ENCODE measurements at places on chromosomes 7 and 10.
A peak's percentile ranks its signal among the peaks of the same experiment; 100 is the strongest.

- no peak for DNase-seq
Observed at GRCh38 chr10:52967806-52968795, 195.5 kb upstream of the MBL2 start.

GRCh38 chr10:133270773-133271297 is 5.8 kb downstream of the ADAM8 start:
- no peak for DNase-seq

- DNase-seq: no peak
Observed at GRCh38 chr10:121409466-121410104, 188.7 kb downstream of the FGFR2 start.

DNA sequence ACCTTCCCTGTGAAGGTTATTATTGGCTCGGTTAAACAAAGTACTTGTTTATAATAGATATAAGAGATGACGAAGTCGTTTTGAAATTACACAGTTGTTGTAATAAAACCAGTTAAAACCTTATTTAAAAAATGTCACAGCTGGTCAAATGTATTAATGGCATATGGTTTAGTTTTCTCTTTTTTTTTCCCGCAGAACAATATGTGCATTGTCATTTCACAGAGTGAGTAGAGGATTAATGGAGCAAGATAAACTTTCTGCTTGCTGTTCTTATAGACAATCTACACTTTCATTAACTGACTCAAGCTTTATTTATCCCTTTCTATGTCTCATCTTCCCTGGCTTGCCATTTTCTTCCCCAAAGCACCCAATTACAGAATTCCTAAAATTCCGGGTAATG is 404.3 kb upstream of the NPVF start:
- no peak for DNase-seq

GRCh38 chr7:158820656-158821055 is 8.7 kb downstream of the ESYT2 start:
- DNase-seq: no peak

- DNase-seq: no peak
Observed at GRCh38 chr7:127689194-127689772, 37.3 kb downstream of the SND1 start.

GRCh38 chr7:16914771-16915170 is 33.0 kb upstream of the AGR3 start:
- DNase-seq: no peak

- no peak for DNase-seq
Observed at GRCh38 chr10:12508165-12508564, 158.8 kb downstream of the CAMK1D start.

- no peak for DNase-seq
Observed at GRCh38 chr10:14092799-14093198, 237.9 kb downstream of the FRMD4A start.

GRCh38 chr7:96188591-96188991 is 133.3 kb downstream of the SLC25A13 start:
- DNase-seq: no peak

DNA sequence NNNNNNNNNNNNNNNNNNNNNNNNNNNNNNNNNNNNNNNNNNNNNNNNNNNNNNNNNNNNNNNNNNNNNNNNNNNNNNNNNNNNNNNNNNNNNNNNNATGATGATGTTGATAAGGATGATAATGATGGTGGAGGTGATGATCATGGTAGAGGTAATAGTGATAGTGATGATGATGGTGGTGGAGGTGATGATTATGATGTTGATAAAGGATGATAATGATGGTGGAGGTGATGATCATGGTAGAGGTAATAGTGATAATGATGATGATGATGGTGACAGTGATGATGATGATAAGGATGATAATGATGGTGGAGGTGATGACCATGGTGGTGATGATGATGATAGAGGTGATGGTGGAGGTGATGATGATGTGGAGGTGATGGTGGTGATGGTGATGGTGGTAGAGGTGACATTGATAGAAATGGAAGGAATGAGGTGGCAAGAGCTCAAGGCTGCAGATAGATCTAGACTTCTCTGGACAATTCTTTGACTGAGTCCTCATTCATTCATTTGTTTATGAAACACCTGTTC is 47.8 kb downstream of the FAM20C start:
- no peak for DNase-seq

DNA sequence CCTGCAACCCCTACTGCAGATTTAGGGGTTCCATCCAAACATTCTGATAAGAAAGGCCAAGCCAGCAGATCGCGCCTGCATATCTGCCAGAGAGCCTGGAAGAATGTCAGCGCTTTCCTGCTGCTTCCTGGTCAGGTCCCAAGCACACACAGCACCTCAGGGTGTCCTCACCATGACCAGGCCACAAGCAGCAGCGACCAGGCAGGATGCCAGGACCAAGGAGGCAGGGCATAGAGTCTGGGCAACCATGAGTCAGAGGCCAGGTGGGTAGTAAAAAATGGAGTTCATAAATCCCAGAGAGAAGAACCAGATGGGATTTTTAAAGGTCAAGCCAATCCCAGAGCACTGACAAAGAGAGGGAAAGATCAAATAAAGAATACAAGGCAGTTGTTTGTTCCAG is 5.5 kb upstream of the FAM131B start:
- no peak for DNase-seq

GRCh38 chr10:63825111-63825510 is 303.9 kb downstream of the REEP3 start:
- DNase-seq: no peak

DNA sequence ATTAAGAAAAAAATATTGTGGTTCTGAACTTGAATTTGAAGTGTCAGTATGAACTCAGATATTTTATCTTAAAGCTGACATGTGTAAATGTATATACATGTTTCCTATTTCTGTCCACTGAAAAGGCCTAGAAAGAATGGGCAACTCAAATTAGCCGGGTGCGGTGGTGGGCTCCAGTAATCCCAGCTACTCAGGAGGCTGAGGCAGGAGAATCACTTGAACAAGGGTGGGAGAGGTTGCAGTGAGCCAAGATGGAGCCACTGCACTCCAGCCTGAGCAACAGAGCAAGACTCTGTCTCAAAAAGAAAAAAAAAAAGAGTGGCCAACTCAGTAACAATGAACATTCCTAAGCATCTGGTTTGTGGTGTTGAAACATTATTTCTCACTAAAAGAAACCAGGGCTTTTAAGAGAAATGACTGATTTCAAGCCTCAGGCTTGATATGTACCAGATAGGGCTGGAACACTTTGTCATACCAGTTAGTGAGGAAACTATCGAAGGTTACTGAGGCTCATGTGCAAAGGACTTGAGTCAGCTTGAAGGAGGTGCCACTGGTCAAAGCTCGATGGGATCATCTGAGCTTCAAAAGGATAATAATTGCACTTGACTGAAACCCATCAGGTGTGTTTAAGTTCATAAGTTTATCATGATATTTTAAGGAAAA is 40.5 kb downstream of the AOAH start:
- DNase-seq: no peak

DNA sequence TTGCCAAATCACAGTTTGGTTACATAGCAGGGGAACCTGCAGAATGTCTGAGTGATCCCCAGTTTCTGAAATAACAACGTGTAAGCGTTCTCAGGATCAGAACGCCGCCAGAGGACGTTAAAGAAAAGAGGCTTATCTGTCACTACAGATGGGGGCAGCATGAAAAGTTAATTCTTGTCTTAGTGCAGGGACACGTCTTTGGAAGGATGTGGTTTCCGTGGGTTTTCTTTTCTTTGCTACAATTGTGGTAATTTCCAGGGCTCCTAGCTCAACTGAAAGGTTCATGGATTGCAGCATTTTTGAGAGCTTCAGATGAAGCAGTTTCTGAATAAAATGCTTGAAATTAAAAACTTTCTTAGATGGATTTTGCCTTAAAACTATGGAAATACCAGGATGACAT is 106.6 kb downstream of the PRKCQ start:
- peak; percentile 97 for DNase-seq

GRCh38 chr7:75758491-75758890 is 13.5 kb downstream of the CCL26 start:
- DNase-seq: no peak

DNA sequence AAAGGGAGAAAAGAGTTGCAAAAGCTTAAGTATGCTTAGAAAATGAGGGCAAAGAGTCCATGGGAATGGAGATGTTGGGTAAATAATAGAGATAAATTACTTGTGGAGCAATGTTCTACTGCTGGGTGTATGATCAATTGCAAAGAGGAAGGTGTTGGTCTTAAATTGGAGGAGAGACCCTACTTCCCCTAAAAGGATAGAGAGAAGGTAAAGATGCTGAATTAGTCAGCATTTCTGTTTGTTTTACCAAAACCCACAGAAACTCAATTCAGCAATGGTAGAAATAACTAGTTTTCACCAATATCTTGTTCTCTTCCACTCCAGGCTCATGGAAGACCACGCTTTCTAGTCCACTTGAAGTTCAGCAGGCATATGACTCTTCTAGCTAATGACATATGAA is 32.1 kb downstream of the ASB4 start:
- no peak for DNase-seq

- no peak for DNase-seq
Observed at GRCh38 chr10:100522107-100522801, 2.6 kb upstream of the SEC31B start.

GRCh38 chr7:155702616-155703015 is 58.2 kb downstream of the RBM33 start:
- DNase-seq: no peak

DNA sequence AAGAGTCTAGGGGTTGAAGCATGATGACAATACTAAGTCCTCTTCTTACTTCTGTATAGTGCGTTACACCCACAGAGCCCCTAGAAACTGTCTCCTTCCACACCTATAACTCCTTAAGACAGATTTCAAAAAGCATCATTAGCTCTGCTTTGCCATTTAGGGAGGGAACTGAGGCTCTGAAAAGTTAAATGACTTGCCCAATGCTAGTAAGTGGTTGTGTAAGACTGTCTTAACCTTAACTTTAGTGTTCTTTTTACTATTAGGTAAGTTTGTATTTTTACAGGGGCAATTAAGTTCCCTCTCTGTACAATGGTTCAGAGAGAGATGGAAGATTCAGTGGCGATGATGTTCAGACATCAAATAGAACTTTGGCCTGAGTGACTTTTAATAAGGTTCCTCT is 72.7 kb upstream of the ASAH2 start:
- no peak for DNase-seq

DNA sequence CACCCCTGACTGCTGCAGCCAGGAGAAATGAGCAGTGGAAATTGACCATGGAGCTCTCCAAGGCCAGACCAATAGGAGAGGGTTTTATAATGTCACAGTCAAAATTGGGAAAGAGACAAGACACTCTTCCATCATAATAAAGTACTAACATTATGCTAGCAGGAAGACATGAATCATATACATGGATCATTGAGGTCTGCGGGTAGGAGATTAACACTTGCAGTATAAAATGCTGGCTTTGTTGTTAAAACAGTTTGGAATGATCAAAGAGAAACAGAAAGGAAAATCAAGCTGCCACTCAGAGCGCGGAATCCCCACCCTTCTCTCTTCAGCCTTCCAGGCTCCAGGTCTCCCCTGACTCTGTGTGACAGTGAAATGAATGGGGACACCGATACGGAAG is 53.4 kb upstream of the CALN1 start:
- no peak for DNase-seq

GRCh38 chr7:48041653-48041970 is 6.3 kb downstream of the C7orf57 start:
- no peak for DNase-seq

DNA sequence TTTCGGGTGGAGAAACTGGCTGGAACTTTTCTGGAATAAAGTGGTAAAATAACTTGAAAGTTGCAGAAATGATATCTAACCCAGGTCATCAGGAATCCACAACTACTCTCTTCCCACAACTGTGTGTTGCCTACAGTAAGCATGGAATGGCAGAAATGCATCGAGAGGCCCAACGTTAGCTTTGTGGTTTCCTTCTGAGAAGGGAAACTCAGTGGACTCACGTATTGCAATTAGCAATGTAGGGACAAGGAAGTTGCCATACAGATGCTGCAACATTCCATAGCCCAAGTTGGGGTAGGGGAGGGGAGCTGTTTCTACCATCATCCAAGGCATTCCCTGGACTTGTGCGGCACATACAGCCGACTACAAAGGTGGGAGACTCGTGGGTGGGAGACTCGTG is 1.9 kb downstream of the PON1 start:
- no peak for DNase-seq

GRCh38 chr7:53013925-53014324 is 21.5 kb upstream of the POM121L12 start:
- DNase-seq: no peak

- no peak for DNase-seq
Observed at GRCh38 chr7:39754326-39755120, 131.2 kb downstream of the RALA start.

- DNase-seq: no peak
Observed at GRCh38 chr10:91208642-91209041, 11.8 kb upstream of the PCGF5 start.

DNA sequence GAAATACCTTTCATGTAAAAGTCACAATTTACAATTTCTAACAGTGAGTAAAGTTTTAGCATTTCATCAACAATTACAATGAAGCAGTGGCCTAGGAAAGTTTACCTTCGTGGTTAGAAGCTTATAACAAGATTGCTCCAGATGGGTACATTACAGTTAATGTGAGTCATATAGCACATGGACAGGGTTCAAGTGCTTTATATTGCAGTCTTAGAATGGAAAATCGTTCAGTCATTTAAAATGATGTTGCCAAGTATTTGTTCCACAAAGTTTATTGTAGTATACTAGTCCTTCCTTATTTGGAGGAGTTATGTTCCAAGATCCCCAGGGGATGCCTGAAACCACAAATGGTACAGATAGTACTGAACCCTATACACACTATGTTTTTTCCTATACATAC is 174.6 kb upstream of the TARP start:
- DNase-seq: no peak

GRCh38 chr10:126667568-126667967 is 2.9 kb downstream of the C10orf90 start:
- no peak for DNase-seq

- DNase-seq: peak; percentile 79
Observed at GRCh38 chr10:70650718-70651117, 21.6 kb upstream of the ADAMTS14 start.

DNA sequence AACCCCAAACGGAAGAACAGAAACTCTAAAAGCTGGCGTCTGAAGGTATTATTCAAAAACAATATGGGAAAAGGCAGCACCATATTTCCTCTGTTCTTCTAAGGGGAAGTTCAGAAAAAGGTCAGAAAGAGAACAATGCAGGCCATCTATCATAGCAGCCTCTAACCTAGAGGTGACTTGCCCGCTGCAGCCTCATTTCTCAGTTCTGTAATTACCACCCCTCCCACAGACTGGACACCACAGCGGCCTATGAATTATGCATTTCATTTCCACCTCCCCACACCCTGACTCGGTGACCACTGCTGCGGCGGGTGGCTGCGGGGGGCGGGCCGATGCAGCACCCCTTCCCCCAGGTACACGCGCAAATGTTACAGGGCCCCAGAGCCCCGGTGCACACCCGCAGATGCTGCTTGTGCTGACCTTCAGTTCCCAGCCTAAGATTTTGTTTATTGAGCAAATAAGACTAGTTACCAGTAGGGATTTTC is 125.5 kb downstream of the CLEC2L start:
- DNase-seq: no peak

DNA sequence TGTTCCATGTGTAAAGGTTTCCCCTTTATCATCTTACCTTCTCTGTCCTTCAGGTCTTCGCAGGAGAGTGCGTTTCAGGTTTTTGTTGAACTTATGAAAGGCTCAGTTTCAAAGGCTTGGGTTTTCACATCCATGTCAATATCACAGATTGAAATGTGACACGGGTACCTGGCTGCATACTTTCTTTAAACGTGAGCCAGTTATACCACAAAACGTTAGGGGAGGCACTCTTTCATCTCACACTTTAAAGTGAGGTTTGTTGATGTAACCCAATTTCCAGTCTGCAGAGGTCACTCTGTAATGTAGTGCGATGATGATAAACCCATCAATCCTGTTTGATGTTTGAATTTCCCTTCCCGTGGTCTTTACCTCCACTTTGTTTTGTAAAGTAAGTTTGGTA is 506.9 kb downstream of the SUGCT start:
- DNase-seq: no peak

GRCh38 chr10:123570898-123571515 is 95.1 kb upstream of the GPR26 start:
- no peak for DNase-seq

Data from hematopoietic multipotent progenitor cell treated with erythropoietin and hydrocortisone succinate and interleukin-3 and kit ligand, for 8 days (in vitro differentiated cells).